ENCODE measurements at places on chromosomes 12 and 14.

- no peaks in the 10 kb centered on the region for H3K36me3 ChIP-seq
- H3K27ac ChIP-seq = no peak overlapping the region
Observed at GRCh38 chr12:54608156-54608555, 19.7 kb upstream of the PPP1R1A start.

DNA sequence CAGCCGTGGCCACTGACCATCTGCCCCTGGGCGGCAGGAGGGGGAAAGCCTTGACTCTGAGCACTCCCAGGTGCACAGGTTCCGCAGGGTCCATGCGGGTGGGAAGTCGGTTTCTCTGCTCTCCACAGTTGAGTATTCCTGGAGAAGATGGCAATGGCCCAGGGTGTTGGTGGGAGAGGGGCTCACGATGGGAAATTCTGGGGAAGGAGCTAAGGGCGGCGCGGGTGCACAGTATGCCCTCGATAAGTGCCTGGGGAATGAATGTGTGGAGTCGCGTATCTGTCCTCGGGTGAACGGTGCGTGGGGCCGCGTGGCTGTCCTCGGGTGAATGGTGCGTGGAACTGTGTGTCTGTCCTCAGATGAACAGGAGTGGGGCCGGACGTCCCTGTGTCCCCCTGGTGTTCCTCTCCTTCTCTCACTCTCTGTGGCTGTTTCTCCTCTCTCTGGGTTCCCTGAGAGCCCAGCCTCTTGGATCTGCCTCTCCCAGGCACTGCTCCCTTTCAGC lies 38.0 kb downstream of the NOC4L start:
- H3K36me3 ChIP-seq = no peaks in the 10 kb centered on the region
- peaks cover 21% of the 10 kb centered on the region for H3K27me3 ChIP-seq
- no peak overlapping the region for H3K27ac ChIP-seq

DNA sequence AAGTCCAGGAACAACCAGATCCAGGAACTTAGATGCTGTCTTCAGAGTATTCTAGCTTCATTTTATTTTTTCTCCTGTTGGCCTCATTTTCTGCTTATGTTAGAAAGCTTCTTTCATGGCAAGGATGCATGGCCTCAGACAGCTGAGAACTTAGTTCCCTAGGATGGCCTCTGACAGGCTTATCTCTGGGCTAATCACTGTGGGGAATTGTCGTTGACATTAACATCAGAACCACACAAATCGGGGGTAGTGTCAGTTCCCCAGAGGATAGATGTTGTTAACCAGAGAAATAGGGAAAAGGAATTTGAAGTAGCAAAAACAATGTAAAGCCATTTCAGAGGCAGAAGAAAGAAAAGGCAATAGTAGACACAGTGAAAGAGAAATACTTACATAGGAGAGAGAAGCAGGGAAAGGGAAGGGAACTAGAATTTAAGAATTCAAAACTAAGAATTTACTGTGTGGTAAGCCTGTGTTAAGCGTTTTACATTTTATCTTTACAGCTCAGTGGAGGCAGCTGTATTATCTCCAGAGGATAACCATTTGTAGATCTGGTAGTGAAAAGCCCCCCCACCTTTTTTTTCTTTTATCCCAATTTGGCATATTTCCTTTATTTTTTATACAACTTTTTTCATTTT lies 21.8 kb downstream of the FUT8 start:
- H3K4me1 ChIP-seq = no peaks in the 10 kb centered on the region
- no peak overlapping the region for H3K4me3 ChIP-seq
- no peaks in the 10 kb centered on the region for H3K27me3 ChIP-seq
- no peaks in the 10 kb centered on the region for H3K36me3 ChIP-seq

- no peak for DNase-seq
- no peak overlapping the region for H3K4me3 ChIP-seq
- no peak overlapping the region for H3K27ac ChIP-seq
- H3K4me1 ChIP-seq = peaks cover 12% of the 10 kb centered on the region
Observed at GRCh38 chr12:3222979-3223378, 145.8 kb downstream of the TSPAN9 start.

DNA sequence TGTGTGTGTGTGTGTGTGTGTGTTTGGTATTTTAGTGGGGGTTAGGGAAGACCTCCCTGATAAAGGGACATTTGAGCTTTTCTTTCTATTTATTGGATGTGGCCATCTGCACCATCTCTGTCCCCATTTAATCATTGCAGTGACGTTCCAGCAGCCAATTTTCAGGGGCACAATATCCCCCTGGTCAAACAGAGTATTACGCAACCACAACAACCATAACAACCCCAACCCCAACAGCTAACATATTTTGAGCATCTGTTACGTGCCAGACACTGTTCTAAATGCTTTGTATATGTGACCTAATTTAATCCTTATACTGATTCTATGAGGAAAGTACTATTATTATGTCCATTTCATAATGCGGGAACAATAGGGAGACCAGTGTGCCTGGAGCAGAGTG lies 87.4 kb downstream of the TTC8 start:
- no peak overlapping the region for H3K4me3 ChIP-seq
- H3K36me3 ChIP-seq = no peaks in the 10 kb centered on the region
- DNase-seq = no peak
- no peaks in the 10 kb centered on the region for H3K4me1 ChIP-seq
- no peaks in the 10 kb centered on the region for H3K27me3 ChIP-seq

DNA sequence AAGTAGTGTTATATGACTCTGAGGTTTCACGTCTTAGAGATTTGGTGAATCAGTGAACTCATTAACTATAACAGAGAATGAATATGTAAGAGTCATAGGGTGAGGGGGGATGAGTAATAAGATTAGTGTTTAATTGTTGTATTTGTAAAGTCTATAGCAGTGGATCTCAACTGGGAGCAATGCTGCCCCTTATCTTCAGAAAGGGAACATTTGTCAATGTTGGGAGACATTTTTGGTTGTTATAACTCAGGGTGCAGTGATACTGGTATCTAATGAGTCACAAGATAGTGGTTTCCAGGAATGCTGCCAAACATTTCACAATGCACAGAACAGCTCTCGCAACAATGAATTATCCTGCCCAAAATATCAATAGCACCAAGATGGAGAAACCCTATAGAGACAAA lies 1193.7 kb downstream of the GALC start:
- H3K36me3 ChIP-seq = no peaks in the 10 kb centered on the region
- H3K4me3 ChIP-seq = no peak overlapping the region
- H3K4me1 ChIP-seq = peaks cover 7% of the 10 kb centered on the region
- H3K27me3 ChIP-seq = no peaks in the 10 kb centered on the region

DNA sequence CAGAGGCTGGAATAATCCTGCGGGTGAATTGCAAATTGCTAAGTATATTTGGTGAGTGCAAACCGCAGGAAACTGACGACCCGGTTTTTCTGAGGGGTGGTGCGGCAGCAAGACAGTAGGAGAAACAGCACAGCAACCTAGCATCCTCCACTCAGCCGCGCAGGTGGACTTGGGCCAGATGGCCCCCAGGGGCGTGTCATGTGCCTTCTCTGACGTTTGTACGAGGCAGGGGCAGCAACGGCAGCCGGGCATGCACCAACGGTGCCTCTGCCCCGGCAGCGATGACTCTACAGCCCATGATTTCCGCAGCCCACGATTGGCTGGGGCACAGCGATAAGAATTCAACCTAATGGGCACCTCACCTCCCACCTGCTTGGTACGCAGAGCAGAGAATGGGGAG lies 11.1 kb upstream of the CLEC2A start:
- no peak overlapping the region for H3K4me3 ChIP-seq
- no peak overlapping the region for H3K27ac ChIP-seq
- DNase-seq = no peak
- peaks cover 6% of the 10 kb centered on the region for H3K27me3 ChIP-seq
- no peaks in the 10 kb centered on the region for H3K36me3 ChIP-seq

- H3K27me3 ChIP-seq = no peaks in the 10 kb centered on the region
- H3K27ac ChIP-seq = no peak overlapping the region
- DNase-seq = no peak
- peaks cover 20% of the 10 kb centered on the region for H3K4me1 ChIP-seq
- no peak overlapping the region for H3K4me3 ChIP-seq
Observed at GRCh38 chr14:64550621-64551333, 1.0 kb downstream of the PPP1R36 start.

- H3K4me3 ChIP-seq = no peak overlapping the region
- peaks cover under 1% of the 10 kb centered on the region for H3K4me1 ChIP-seq
- H3K27ac ChIP-seq = no peak overlapping the region
- H3K27me3 ChIP-seq = no peaks in the 10 kb centered on the region
- no peaks in the 10 kb centered on the region for H3K36me3 ChIP-seq
Observed at GRCh38 chr12:104951759-104952509, 6.2 kb downstream of the SLC41A2 start.

DNA sequence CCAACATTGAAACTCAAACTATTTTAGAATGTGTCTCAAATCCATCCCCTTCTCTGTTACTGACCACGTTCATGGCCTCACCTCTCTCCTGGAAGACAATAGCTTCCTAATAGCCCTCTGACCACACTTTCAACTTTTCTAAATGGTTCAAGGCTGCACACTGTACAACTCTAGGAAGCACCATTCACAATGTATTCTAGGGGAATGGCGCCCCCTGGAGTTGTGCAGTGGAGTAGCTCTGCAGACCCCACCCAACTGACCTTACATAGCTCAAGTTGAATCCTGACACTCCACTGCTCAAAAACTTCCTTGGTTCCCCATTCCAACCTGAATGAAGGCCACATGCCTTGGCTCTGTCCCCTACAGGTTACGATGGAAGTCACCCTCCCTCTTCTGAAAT lies 77.6 kb downstream of the GAS2L3 start:
- no peak overlapping the region for H3K27ac ChIP-seq
- H3K4me1 ChIP-seq = no peaks in the 10 kb centered on the region
- DNase-seq = no peak
- no peak overlapping the region for H3K4me3 ChIP-seq
- no peaks in the 10 kb centered on the region for H3K36me3 ChIP-seq
- no peaks in the 10 kb centered on the region for H3K27me3 ChIP-seq

GRCh38 chr12:112939761-112940381 lies 1.6 kb downstream of the OAS3 start:
- peaks cover 26% of the 10 kb centered on the region for H3K36me3 ChIP-seq
- peak overlapping the region; percentile 66 for H3K4me3 ChIP-seq
- no peak for DNase-seq
- H3K27ac ChIP-seq = no peak overlapping the region
- no peaks in the 10 kb centered on the region for H3K27me3 ChIP-seq

DNA sequence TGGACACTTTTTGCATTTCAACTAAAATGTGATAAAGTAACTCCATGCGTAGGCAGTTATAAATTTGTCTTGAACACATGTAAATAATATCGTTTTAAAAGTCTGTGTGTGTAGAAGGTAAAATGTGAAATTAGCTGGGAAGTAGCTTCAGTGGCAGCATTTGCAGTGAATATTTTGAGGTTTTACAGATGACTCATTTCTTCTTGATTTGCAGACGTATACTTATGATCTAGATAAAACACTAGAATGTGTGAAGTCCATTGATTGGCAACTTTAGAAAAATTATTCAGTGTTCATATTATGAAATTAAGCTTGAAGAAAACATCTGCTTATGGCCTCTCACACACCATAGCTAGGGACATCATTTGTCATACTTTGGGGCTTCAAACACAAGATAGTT lies 788.6 kb upstream of the NOVA1 start:
- no peaks in the 10 kb centered on the region for H3K36me3 ChIP-seq
- no peak overlapping the region for H3K4me3 ChIP-seq

DNA sequence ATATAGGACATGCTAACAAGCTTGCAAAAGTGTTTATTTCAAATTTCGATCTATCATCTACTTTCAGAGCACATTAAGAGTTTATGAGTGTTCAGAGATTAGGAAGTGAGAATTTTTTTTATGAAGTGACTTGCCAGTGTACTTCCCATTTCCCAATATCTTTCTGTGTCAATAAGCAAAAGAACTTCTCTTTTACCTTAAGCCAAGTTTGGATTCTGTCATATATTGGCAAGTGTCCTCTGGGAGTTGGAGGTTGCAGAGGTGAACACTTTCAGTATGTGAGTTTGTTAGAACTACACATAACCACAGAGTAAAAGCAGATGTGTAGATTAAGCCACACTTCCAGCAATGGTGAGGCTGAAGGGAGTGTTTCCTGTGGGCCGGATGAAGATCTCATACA lies 16.6 kb upstream of the KLRF1 start:
- H3K36me3 ChIP-seq = no peaks in the 10 kb centered on the region
- no peak overlapping the region for H3K4me3 ChIP-seq
- peaks cover 5% of the 10 kb centered on the region for H3K27me3 ChIP-seq
- H3K4me1 ChIP-seq = no peaks in the 10 kb centered on the region
- DNase-seq = no peak

GRCh38 chr12:3684449-3685051 lies 68.4 kb downstream of the CRACR2A start:
- DNase-seq = no peak
- no peaks in the 10 kb centered on the region for H3K36me3 ChIP-seq
- H3K4me1 ChIP-seq = no peaks in the 10 kb centered on the region

- H3K4me1 ChIP-seq = no peaks in the 10 kb centered on the region
- no peak overlapping the region for H3K4me3 ChIP-seq
Observed at GRCh38 chr14:83940253-83940652, 1589.7 kb upstream of the FLRT2 start.

GRCh38 chr14:77154421-77154820 lies 12.8 kb upstream of the ZDHHC22 start:
- H3K4me1 ChIP-seq = peaks cover 4% of the 10 kb centered on the region
- H3K36me3 ChIP-seq = no peaks in the 10 kb centered on the region
- no peak for DNase-seq
- no peak overlapping the region for H3K27ac ChIP-seq
- H3K27me3 ChIP-seq = peaks cover 23% of the 10 kb centered on the region
- H3K4me3 ChIP-seq = no peak overlapping the region

DNA sequence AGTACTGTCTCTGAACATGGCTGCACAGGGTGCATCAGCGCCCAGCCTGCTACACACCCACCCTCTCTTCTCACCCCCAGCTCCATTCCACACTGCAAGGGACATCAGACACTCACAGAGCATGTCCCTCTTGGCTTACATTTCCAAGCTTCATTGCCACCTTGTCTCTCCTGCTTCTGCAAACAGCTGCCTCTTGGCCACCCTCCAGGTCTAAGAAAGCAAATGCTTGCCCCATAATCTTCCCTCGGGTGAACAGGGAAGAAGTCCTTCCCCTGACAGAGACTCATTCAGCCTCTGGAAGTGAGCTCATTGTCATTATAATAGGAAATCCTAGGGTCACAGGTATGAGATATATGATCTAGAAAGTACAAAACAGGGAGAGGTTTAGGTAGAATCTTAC lies 505.2 kb downstream of the RMST start:
- no peaks in the 10 kb centered on the region for H3K27me3 ChIP-seq
- no peaks in the 10 kb centered on the region for H3K36me3 ChIP-seq
- H3K4me1 ChIP-seq = no peaks in the 10 kb centered on the region

DNA sequence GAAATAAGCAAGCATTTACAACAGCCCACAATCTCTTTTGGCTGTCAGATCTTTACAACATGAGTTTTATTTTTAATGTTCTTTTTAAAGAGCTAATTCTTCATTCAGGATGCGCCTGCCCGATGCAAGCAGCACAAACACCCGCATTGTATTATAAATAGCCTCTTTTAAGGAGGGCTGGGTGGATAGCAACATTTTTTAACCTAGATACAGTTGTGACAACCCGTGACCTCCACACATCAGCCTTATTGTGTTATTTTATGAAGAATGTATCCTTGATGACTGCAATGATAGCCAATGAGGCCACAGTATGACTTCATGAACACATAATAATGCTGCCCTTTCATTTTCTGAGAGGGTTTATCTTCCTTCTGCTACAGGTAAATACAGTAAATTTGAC lies 173.7 kb downstream of the FOXN3 start:
- no peaks in the 10 kb centered on the region for H3K36me3 ChIP-seq
- H3K4me1 ChIP-seq = peaks cover 10% of the 10 kb centered on the region
- no peak overlapping the region for H3K4me3 ChIP-seq
- no peak for DNase-seq

GRCh38 chr14:74240794-74241651 lies 1.8 kb downstream of the VSX2 start:
- peaks cover 90% of the 10 kb centered on the region for H3K27me3 ChIP-seq
- H3K4me1 ChIP-seq = peaks cover 4% of the 10 kb centered on the region
- H3K27ac ChIP-seq = no peak overlapping the region
- no peaks in the 10 kb centered on the region for H3K36me3 ChIP-seq
- DNase-seq = no peak

All from keratinocyte (primary cell).